WTC11 (cell line): ENCODE measurements at places on chromosomes 2 and 18. TPM values are rescaled to one million over a fixed set of nuclear protein-coding genes. Genes with fewer than 3 reads are reported as not detected.

GRCh38 chr18:36630917-36631316 lies 197.9 kb downstream of the TPGS2 start:
- DNase-seq = no peak
- no peak overlapping the region for H3K27ac ChIP-seq
- H3K27me3 ChIP-seq = no peaks in the 10 kb centered on the region
- H3K4me1 ChIP-seq = peaks cover 22% of the 10 kb centered on the region
- no peaks in the 10 kb centered on the region for H3K36me3 ChIP-seq
- H3K4me3 ChIP-seq = no peak overlapping the region

- H3K27me3 ChIP-seq = no peaks in the 10 kb centered on the region
- no peak overlapping the region for H3K27ac ChIP-seq
- no peaks in the 10 kb centered on the region for H3K36me3 ChIP-seq
- no peak for DNase-seq
- H3K4me1 ChIP-seq = peaks cover 23% of the 10 kb centered on the region
These were observed 63.9 kb downstream of the NEB start for GRCh38 chr2:151670346-151670745.

The PLB1 gene
- total RNA-seq = 0.27 to 0.44 TPM (median 0.39 TPM) in 3 replicates

DNA sequence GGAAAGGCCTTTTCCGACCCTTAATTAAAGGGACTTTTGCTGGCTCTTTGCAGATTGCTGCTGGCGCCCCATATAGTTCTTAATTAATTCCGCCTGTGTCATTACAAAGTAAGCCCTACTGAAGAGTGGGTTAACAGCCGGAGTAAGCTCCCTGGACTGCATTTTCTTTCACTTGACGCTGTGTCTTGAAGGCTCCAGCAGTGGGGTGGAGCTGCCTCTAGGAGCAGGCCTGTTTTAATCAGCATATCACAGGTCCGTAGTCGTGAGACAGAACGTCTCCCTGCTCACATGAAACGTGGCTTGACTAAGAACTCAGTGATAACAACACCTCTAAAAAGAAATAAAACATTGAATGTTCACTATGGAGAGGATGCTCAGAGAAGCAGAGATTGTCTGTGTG lies 329.9 kb upstream of the RAB12 start:
- H3K36me3 ChIP-seq = no peaks in the 10 kb centered on the region
- H3K4me1 ChIP-seq = peaks cover 15% of the 10 kb centered on the region
- no peaks in the 10 kb centered on the region for H3K27me3 ChIP-seq
- no peak for DNase-seq

The KCNF1 gene
- 1.2 to 1.4 TPM (median 1.2 TPM) in 3 replicates for total RNA-seq

The OTX1 gene
- total RNA-seq = 0.90 to 1.6 TPM (median 1.2 TPM) in 3 replicates

DNA sequence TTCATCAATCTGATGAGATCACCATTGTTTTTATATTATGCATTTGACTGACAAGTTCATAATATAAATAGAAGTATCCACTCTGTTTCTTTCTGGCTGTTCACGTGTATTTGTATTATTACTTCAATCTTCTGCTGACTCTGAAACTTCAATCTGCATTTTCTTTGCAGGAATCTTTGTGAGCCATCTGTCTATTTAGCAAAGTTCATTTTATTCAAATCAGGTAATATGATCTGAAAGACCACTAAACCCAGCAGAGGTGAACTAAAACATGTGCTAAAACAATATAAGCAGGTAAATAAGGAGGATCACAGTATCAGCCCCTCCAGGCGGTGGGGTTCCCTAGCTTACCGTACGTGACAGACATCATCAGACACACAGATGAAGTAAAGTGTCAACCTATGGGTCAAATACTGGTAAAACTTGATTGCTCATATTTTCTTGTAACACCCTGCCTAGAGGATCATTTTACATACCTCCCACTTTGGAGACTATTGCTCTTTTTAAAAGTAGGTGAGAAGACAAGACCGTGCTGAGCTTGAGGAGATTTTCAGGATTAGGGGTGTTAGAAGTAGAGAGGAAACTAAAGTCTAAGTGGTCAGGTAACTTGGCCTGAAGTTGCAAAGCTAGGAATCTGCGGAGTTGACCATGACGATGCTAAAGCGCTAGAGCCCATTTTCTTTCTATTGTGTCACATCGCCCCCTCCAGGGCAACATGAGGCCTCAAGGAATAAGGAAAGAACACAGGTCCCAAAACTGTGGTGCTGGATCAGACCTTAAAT lies 9.0 kb downstream of the DTNB start:
- DNase-seq = peak; percentile 69
- no peaks in the 10 kb centered on the region for H3K27me3 ChIP-seq
- no peak overlapping the region; the same call in 1 of the 2 replicates for H3K4me3 ChIP-seq
- no peaks in the 10 kb centered on the region for H3K36me3 ChIP-seq

DNA sequence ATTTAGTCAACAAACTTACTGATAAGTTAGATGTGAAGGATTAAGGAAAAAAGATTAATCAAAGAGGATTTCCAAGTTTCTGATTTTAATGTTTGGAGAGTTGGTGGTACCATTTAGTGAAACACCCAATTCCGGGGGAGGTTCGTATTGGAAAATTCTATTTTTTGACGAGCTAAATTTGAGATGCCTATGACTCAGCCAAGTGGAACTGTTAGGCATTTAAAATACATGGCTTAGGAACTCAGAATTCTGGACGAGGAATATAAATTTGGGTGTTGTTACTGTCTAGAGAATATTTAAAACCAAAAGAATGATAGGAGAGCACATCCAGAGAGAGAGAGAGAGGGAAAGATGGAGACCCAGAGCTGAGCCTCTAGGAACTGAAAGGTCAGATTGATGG lies 103.6 kb downstream of the TMX3 start:
- DNase-seq = no peak
- H3K4me3 ChIP-seq = no peak overlapping the region
- H3K36me3 ChIP-seq = no peaks in the 10 kb centered on the region
- peaks cover 5% of the 10 kb centered on the region for H3K4me1 ChIP-seq
- no peak overlapping the region for H3K27ac ChIP-seq

GRCh38 chr18:34493566-34494358 lies 216.3 kb upstream of the DTNA start:
- peak overlapping the region; percentile 83 for H3K4me3 ChIP-seq
- H3K27me3 ChIP-seq = peaks cover 9% of the 10 kb centered on the region; the same call in 1 of the 2 replicates
- H3K36me3 ChIP-seq = no peaks in the 10 kb centered on the region
- peak; percentile 66 for DNase-seq

The CPO gene
- total RNA-seq = 0.37 to 1.2 TPM (median 0.46 TPM) in 3 replicates

DNA sequence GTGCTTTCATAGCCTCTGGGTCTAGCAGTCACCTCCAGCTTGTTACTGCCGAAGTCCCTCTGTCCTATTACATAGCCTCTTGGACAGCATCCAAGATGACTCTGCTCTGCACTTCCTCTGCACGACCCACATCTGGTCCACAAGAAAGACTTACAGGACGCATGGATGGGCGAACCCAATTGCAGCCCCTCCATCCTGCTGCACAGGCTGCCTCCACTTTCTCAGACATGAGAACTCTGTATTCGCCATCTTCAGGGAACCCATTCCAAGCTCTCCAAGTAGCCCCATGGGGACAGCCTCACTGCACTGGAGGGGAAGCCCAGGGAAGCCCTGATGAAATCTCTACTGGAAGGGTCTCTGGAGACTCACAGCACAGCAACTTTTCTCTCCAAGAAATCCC lies 172.1 kb downstream of the GFPT1 start:
- no peak overlapping the region for H3K4me3 ChIP-seq
- no peak overlapping the region for H3K27ac ChIP-seq
- no peaks in the 10 kb centered on the region for H3K27me3 ChIP-seq
- no peaks in the 10 kb centered on the region for H3K36me3 ChIP-seq

The RGPD4 gene
- total RNA-seq = 0.04 to 0.05 TPM in 2 of 3 replicates, not detected in the other

DNA sequence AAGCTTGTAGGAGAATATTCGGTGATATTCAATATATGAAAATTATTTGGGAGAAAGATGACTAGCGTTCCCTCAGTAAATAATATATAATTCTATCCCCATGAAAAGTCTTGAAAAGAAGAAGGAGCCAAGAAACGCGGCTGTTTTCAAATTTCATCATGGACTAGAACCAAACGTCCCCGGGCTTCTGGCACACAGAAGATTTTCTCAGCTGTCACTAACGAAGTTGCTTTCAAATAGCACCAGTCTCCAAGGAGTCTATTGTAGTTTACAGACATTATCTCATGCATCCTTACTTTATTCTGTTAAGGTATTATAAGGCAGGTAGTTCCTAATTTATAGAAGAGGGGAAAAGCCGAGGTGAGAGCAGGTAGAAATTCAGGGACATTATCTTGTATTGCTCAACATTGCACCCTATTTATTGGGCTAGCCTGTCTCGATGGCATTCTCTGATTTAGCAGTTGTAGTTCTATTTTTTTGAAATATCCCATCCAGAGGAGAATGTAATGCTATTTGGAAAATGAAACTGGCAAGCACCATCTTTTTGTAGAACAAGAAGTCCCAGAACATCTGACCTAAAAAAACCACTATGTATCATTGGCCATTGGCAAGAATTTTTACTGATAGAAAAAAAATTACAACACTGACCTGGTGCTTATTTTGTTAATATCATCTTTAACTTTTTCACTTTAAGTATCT lies 198.1 kb upstream of the RASGRP3 start:
- DNase-seq = no peak
- H3K27me3 ChIP-seq = no peaks in the 10 kb centered on the region
- H3K36me3 ChIP-seq = peaks cover 3% of the 10 kb centered on the region; the same call in 1 of the 2 replicates
- H3K4me1 ChIP-seq = no peaks in the 10 kb centered on the region

The ABCG5 gene
- total RNA-seq = not detected in 3 replicates

DNA sequence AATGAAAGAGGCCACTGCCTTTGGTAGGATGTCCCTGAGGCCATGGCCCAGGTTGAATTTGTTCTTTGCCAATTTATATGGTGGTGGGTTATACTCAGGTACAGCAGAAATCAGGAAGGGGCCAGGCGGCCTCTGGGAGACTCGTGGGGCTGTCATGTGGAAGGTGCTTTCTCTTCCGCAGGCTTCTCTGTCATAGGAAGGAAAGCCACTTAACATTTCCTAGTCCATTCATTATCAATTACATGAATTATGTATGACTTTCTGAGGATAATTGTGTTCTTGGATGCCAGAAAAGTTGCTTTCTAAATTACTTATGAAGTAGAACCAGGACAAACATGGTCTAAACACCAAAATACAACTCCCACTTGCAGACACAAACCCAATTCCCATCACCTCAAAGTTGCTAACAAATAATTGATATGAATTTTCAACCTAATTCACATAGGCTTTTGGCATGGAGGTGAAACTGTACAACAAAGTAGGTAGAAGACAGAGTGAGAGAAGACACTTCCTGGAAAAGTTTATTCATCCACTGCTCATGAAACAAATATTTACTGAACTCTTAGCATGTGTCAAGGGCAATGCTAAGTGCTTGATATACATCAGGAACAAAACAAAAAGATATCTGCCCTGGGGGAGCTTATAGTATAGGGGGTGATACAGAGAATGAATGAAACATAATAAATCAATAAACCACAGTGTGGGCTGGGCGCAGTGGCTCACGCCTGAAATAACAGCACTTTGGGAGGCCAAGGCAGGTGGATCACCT lies 50.5 kb upstream of the CHMP1B start:
- DNase-seq = no peak
- H3K27ac ChIP-seq = no peak overlapping the region
- H3K4me3 ChIP-seq = no peak overlapping the region
- H3K27me3 ChIP-seq = no peaks in the 10 kb centered on the region
- peaks cover 3% of the 10 kb centered on the region for H3K36me3 ChIP-seq

DNA sequence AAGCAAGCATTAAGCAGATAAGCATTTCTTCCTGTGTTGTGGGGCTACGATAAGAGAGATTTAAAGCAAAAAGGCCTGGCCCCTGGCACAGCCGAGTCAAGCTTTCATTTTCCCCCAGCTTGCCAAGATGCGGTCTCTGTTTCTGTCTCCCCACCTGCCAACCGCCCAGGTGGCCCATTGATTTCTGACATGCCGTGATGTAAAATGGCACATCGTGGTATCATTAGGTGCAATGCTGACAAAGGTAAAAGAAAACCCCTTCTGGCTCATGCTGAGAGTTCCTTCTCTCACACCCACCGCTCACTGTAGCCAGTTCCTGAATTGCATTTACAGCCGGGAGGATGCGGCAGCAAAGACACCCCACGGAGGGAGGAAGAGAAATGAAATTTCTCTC lies 62.8 kb downstream of the BOD1L2 start:
- no peak overlapping the region for H3K27ac ChIP-seq
- H3K27me3 ChIP-seq = peaks cover 12% of the 10 kb centered on the region
- 0 out of 2 replicates have a peak, but pooled peaks cover 3% of the 10 kb centered on the region for H3K36me3 ChIP-seq
- H3K4me3 ChIP-seq = peak overlapping the region; percentile 46
- peaks cover 54% of the 10 kb centered on the region for H3K4me1 ChIP-seq

DNA sequence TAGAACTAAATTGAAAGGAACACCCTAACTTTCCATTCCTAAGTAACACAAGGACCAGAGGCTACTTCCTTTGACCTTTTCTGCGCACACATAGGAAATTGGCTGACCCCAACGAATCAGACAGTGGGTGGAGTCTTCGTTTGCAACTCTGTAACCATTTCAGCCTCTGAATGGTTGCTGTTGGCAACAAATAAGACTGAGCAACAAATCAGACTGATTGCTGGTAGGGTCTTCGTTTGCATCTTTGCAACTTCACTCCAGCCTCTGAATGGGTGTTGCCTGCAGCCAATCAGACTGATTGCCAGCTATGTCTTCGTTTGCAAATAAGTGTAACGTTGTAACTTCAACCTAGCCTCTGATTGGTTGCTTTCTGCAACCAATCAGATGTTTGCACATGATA lies 34.6 kb downstream of the USP40 start:
- H3K27me3 ChIP-seq = no peaks in the 10 kb centered on the region
- no peak overlapping the region for H3K27ac ChIP-seq
- peaks cover 6% of the 10 kb centered on the region for H3K36me3 ChIP-seq
- DNase-seq = peak; percentile 13
- H3K4me1 ChIP-seq = peaks cover 11% of the 10 kb centered on the region
- no peak overlapping the region for H3K4me3 ChIP-seq

The CACNB4 gene
- 4.7 to 7.2 TPM (median 6.9 TPM) in 3 replicates for total RNA-seq

DNA sequence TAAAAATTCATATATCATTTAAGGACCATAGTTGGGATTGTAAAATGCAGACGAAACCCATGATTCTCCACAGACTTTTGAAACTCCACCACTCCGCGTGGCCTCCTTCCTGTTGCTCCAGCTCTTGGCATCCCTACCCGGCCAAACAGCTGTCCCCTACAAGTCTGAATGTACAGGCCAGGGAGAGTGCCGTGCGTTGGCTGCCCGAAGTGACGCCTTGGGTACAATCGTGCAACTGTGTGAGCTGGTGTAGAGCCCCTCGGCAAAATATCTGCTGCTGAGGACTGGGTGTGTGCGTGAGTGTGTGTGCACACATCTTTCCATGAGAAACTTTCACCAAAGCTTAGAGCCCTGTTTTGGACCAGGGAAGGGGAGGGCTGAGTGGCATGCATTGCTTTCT lies 43.8 kb upstream of the ZNF516 start:
- no peaks in the 10 kb centered on the region for H3K27me3 ChIP-seq
- no peak for DNase-seq
- H3K4me3 ChIP-seq = no peak overlapping the region
- H3K27ac ChIP-seq = no peak overlapping the region
- no peaks in the 10 kb centered on the region for H3K36me3 ChIP-seq

The HPCAL1 gene
- total RNA-seq = 10.5 to 12.4 TPM (median 11.8 TPM) in 3 replicates

The USP14 gene
- total RNA-seq = 70.4 to 72.4 TPM (median 71.3 TPM) in 3 replicates

DNA sequence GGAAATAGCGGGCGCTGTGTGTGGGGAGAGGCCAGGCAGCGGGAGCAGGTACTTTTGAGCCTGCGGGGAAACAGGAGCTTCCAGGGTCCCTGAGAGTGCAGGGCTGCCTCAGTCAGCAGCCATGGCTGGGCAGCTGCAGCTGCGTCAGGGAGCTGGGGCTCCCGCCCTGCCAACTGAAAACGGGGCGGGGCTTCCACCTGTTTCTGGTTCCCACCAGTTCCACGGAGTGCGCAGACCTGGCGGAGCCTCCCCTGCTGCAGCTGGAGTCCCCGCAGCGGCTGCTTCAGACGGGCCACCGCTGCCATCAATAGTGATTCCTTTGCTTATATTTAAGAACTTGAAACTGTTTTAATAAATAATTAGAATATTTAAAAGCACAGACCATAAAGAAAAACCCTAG lies 30.6 kb upstream of the RPRM start:
- peak; percentile 81 for DNase-seq
- peaks cover 11% of the 10 kb centered on the region for H3K4me1 ChIP-seq
- H3K4me3 ChIP-seq = 0 out of 2 replicates have a peak overlapping the region, but pooled peaks have one; percentile 3
- H3K27ac ChIP-seq = no peak overlapping the region
